NCI-H2171 (cell line): ENCODE measurements at places on chromosomes 6 and 20.

GRCh38 chr6:21199262-21199661, 394.3 kb upstream of the SOX4 start:
- DNase-seq = peak; percentile 68

DNA sequence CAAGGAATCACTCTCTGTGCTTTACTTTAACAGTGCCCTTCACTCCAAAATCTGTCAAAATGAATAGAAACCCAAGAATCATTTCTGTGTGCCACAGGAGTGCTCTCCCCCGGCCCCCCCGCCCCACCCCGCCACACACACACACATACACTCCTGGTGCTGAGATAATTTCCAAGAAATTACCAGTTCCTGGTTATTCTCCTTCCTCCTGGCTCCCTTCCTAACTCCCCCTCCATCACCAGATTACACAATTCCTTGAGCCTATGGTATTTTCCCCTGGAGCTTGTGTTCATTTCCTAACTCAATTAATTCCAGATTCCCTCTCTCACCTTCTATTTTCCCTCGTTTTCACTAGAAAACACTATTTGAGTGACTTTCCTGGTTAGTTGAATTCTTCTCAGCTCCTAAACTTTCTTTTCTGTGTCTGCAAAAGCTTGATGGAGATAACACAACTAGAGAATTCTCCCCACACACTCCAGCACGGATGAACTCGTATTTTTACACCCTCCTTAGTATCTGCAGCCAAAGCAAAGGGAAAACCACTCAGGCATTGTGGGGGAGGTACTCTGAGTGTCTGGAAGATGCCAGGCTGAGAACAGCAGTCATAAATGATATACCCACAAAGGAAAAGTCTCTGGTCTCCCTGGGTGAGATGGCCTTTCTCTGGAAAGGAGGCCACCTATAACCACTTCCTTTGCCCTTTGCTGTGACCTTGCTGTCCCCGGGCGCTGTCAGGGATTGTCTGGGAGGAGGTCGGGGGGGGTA, 1.9 kb upstream of the SLC24A3 start:
- no peak for DNase-seq

GRCh38 chr6:31763619-31763940, 1.1 kb downstream of the SAPCD1 start:
- no peak for DNase-seq

- DNase-seq = no peak
These were observed 25.8 kb upstream of the MTRF1L start for GRCh38 chr6:153028286-153028685.

DNA sequence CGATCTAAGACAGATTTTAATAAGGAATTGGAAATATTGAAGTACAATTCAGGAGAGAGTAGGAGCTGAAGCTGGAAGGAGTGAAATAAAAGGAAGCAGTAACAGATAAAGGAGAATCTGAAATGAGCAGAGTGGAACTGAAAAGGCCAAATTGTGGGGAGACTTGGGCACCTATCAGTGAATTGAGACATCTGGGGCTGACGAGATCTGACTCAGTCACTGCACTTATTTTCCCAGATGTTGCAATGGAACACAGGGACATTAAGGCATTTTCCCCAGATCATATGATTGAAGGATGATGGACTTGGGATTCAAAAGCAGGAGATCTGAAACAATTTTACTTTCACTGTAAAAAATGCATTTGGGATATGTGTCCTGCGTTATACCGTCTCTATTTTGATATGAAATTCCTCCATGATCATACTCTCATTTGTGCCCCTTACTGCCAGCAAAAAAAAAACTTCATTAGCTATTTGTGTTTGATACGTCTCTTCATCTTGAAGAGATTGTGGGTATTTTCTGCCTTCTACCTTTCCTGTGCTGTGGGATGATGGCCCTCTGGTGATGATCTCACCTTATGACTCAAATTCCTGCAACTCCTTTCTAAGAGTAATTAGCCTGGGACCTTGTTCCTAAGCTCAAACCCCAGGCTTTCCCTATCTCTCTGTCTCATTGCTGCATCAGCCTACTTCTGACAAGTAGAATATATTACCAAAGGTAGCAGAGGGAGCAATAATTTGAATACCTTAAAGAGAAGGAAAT, 278.5 kb upstream of the MAN1A1 start:
- DNase-seq = no peak

DNA sequence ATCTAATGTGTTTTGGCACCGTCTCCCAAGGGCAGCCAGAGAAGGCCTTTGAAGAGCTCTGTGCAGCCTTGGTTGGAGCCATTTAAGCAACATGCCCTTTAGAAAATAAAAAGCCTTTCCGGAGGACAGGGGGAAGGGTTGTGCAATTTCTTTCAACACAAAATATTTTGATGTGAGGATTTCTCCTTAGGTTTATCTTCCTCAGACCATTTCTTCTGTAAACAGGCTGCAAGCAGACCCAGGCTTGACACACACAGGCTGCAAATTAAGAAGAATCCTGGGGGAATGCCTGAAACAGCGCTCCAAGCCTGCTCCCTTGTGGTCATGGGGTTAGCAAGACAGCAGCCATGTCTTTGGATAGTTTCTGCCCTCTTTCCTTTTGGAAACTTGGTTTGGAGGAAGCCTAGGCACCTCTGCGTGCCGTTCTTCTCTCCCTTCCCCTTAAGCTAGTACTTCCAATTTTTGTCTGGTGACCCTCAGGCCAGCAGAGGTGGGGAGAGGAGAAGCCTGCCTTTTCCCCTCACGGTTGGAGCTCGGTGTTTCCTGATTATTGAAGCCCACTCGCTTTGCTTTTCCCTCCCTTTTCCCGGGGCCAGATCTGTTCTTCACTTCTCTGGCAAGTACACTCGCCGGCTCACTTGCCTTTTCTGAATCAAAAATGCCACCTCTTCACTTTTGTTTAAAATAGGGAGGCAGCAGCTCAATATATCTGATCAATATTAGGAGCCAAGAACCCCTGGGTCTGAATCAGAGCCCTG, 39.6 kb upstream of the NOX3 start:
- DNase-seq = no peak

- no peak for DNase-seq
These were observed 11.7 kb downstream of the SMLR1 start for GRCh38 chr6:130838951-130839350.

- DNase-seq = no peak
These were observed 255.8 kb upstream of the RAB32 start for GRCh38 chr6:146287691-146288369.

DNA sequence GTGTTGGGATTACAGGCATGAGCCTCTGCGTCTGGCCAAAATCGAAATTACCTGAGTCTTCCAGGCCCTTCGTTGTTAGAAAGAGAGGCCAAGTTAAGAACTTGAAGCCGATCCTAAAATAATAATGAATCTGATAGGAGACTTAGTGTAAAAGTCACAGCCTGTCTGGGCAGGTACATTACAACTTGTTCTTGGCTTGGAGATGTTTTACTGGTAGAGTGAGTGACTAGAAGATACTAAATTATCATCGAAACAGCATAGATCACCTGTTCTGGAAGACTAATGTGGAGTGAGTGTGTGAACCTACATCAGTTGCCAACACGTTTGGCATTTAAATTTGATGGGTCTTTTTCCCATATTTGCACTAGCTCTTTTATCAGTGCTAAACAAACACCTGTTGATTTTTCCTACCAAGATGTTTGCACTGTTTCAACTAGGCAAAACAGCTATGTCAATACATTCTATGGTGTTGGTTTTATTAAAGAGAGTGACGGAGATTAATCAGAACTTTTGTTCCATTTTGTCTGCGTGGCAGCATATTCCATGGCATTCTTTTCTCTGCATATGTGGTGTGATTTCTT, 4.6 kb upstream of the TMEM217 start:
- DNase-seq = no peak

- DNase-seq = no peak
These were observed 18.9 kb upstream of the MTHFD1L start for GRCh38 chr6:150846641-150847040.

DNA sequence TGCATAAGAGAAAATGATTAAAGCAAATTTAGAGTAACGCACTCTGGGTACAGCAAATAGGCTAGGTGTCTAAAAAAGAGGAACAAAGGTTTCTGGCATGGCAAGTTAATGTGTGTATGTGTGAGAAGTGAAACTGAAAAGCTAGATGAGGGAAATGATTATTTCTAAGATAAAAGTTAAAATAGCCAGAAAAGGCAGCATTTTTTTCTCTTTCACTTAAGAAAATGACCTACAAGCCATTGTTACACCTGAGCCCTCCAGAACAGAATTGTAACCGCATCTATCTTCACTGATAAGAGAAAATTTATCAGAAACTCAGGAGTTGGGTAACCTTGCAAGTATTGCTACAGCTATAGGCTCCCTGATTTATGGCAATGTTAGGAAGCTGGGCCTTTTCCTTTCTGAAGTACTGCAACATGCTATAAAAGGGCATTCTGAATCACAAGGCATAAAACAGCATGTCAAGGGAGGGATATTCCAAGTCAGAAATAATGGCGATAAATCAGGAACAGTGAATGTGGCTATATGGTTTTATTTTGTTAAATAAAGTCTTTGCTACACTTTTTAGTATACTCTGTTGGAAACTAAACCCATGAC, 395.3 kb downstream of the TBC1D32 start:
- no peak for DNase-seq

DNA sequence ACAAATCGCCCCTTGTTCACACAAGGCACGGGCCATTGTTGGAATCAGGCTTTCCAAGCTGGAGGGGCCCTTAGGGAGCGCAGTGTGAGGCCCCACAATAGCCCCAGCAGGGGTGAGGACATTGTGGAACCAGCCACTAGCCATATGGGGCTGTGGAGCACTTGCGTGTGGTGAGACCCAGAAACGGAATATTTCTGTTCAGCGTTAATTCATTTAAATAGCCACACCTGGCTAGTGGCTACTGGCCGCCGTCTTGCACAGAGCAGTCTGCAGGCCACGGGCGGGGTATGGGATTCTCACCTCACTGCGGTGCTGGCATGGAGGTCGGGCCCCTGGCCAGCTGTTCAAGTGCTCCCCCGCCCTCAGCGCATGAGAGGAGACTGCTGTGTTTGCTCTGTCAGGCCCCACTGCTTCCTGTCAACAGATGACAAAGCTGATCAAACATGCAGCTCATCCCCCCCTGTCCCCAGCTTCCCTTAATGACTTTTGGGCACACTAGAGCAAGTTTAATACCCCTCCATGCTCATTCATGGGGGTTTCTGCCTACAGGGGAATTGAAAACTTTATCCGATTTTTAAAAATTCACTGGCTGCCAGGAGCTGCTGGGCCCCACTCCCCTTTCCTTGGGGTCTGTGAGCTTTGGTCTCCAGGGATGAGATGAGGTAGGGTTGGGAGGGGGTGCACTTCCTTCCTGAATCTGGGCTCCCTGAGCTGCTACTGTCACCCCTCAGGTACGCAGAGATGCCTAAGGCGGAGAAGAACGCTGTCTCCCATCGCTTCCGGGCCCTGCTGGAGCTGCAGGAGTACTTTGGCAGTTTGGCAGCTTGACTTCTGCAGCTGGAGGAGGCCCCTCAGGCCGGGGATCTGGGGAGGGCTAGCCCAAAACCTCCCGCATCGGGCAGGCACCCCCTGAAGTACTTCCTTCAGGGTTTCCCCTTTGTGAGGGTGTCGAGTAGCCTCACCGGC, 13.6 kb downstream of the ITPA start:
- no peak for DNase-seq

- no peak for DNase-seq
These were observed 50.1 kb downstream of the SLC9A8 start for GRCh38 chr20:49862607-49863200.

DNA sequence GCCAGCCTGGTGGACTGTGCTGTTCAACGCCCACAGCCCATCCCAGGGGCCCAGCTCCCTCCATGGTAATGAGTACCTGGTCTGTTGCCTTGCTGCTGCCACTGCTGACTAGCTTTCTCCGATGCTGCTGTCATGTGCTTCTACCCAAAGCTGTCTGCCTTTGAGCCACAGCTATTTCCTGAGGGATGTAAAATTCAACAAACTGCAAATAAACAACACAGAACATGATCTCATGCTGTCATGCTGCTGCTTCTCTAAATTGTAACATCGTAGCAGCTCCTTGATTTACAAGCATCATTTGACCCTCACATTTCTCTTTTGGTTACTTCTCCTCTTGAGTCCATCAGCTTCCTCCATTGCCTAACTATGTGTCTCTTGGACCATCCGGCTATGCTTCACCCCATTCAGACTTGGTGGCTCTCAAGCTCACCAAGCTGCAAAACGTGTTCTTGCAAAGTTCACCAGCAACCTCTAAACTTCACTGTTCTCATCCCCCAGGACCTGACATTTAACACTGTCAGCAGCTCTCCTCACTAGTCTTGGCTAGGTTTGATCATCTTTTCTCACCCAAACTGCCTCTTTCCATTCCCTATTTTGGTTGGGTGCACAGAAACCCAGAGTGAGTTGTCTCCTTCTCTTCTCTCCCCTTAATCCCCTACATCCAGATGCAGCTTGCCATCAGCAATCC, 54.6 kb downstream of the FYN start:
- DNase-seq = no peak

DNA sequence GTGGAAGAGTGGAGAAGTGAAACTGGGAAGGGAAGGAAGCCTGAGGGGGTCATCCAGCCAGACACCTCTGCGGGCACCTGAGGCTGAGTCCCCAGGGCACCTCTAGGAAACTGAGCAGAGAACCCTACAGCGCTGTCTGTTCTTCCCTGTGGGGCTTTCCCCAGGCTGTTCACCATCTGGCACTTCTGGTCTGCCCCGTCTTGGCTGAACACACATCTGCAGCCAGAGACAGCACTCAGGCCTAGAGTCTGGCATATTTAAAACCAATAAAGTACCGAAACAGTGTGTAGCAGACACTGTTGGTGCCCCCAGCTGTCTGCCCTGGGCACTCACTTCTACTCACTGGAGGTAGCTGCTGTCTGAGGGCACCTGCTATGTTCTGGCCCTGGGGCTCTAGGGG, 9.4 kb upstream of the ARFGEF2 start:
- DNase-seq = peak; percentile 84

GRCh38 chr6:95670011-95670463, 92.7 kb downstream of the MANEA start:
- DNase-seq = no peak

DNA sequence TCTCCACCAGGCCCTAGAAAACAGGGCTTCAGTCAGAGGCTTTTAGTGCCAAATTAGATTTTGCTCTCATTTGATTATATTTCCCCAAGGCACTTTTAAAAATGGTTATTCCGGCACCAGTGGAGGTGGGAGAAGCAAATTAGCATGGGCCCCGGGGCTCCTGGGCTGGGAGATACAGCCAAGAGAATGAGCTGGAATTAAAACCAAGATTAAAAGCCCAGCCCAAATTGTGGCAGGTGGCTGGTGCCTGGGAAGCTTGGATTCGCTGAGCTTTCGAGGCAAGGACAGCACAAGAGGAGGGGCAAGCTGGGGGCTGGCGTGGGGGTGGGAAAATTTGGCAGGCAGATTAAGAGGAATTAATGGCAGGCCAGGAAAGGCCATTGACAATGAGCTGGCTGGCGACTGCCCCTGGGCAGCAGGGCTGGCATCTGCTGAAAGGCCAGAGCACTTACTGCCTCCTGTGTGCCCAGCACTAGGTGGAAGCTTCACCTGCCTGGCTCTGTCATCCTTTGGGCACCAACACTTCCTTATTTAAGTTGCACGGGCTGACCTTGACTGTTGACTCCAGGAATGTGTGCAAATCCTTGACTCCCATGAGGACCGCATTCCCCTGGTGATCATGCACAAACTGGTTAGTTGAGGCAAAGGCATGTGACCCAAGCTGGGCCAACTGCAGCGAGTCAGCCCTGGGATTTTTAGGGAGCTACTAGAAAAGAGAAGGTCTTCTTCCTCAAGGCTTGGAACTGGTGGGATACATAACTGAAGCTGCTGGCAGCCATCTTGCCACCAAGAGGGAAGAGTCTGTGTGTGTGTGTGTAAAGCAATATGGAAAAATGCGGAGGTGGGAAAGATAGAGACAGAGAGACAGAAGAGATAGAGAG, 76.1 kb downstream of the SULF2 start:
- DNase-seq = no peak

- no peak for DNase-seq
These were observed 32.9 kb upstream of the BACH2 start for GRCh38 chr6:90329386-90330077.

- DNase-seq = no peak
These were observed 8.8 kb downstream of the GNL1 start for GRCh38 chr6:30547454-30547853.
